ENCODE measurements at places on chromosomes 2 and 18. TPM values are rescaled to one million over a fixed set of nuclear protein-coding genes. Genes with fewer than 3 reads are reported as not detected.

The EN1 gene
- 2.8 TPM for total RNA-seq

The NEMP2 gene
- total RNA-seq: 6.9 TPM

The FEV gene
- total RNA-seq: not detected

The MARCO gene
- 0.59 TPM for total RNA-seq

The CNGA3 gene
- total RNA-seq: 7.1 TPM

The GCG gene
- total RNA-seq: not detected

The GAREM1 gene
- 12.3 TPM for total RNA-seq

The ITPRIPL1 gene
- 7.5 TPM for total RNA-seq

The EVA1A gene
- 2.2 TPM for total RNA-seq

The PLCD4 gene
- total RNA-seq: 9.0 TPM

DNA sequence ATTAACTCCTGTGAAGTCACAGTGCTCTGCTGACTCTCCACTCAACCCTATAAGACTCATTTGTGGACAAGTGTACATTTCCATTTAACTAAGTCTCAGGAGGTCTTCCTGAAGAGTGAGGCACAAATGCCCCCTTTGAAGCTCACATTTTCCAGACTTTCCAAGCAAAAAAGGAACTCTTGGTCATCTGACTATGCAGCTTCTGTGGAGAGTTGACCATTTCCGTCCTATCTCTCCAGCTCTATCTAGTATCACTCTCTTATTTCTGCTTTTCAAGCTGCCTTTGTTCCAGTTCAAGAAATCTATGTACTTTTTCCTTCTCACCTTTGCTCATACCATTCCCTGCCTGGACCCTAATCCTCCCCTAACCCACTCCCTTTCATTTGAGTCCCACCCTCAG is 77.0 kb downstream of the ANTXR1 start:
- no peaks in the 10 kb centered on the region for H3K4me1 ChIP-seq

DNA sequence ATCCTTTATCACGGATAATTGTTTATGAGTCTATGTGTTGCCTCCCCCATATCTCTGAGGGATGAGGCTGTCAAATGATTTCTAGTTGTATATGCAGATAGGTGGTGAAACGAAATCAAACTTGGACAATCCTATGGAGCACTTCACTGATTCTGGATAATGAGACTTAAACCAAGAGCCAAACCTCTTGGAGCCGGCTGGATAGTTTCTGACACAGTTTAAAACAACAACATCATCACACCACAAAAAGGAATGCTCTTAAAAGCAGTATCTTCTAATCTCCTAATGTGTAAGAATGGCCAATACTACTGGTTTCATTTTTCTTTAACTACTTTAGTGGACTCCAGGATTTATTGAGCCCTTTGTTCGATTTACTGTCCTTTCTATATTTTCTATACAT is 36.5 kb downstream of the SPHKAP start:
- DNase-seq: no peak
- H3K27me3 ChIP-seq: no peaks in the 10 kb centered on the region
- no peaks in the 10 kb centered on the region for H3K36me3 ChIP-seq
- H3K4me3 ChIP-seq: no peak overlapping the region
- no peak overlapping the region for H3K27ac ChIP-seq

DNA sequence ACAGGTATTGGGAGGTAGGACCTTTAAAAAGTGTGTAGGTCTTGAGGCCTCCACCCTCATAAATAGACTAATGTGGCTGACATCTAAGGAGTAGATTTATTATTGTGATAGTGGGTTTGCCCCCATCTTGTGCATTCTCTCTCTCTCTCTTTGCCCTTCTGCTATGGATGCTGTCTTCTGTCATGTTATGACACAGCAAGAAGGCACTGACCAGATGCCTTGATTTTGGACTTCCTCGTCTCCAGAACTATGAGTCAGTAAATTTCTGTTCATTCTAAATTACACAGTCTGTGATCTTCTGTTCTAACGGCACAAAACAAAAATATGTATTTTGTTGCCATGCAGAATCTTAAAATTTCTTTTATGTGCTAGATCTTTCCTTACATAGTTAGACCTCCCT is 66.9 kb downstream of the ATAD2B start:
- no peaks in the 10 kb centered on the region for H3K27me3 ChIP-seq
- no peak overlapping the region for H3K4me3 ChIP-seq
- no peak overlapping the region for H3K27ac ChIP-seq
- H3K36me3 ChIP-seq: peaks cover 6% of the 10 kb centered on the region
- no peak for DNase-seq

DNA sequence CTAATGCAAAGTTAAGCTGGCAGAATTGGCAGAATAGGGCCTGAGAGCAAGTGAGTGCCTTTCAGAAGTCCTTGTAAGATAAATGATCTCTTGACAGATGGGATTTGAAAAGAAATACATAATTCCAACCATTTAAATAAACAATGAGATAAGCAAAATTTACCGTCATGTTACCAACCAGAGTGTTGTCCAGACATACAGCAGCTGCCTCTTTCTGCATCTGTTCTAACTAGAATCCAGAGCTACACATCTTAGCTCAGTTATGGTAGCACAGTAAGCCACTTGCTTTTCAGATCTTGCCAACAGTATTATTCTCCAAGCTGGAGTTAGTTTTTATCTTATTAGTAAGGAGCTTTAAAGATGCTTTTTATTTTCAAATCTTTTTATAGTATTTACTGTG is 179.6 kb downstream of the BARD1 start:
- H3K4me3 ChIP-seq: no peak overlapping the region
- H3K4me1 ChIP-seq: no peaks in the 10 kb centered on the region
- H3K36me3 ChIP-seq: no peaks in the 10 kb centered on the region

DNA sequence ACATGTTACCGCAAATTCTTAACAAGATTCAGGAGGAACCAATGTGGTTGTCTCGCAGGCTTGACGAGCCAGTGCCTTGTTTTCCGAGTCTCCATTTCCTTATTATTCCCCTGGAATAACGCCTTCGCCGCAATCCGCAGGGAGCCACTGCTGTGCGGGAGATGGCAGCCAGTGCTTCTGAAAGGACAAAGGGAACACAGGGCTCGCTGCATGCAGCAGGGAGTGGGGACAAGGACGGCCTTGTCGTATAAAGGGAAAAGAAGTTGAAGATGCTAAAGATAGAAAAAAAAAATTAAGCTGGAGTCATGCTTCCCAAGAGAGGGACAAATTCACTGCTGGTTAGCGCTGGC is 221.4 kb downstream of the NDUFA10 start:
- DNase-seq: peak; percentile 82
- H3K4me3 ChIP-seq: no peak overlapping the region
- H3K27ac ChIP-seq: no peak overlapping the region
- no peaks in the 10 kb centered on the region for H3K36me3 ChIP-seq
- H3K27me3 ChIP-seq: no peaks in the 10 kb centered on the region
- H3K4me1 ChIP-seq: peaks cover 27% of the 10 kb centered on the region

DNA sequence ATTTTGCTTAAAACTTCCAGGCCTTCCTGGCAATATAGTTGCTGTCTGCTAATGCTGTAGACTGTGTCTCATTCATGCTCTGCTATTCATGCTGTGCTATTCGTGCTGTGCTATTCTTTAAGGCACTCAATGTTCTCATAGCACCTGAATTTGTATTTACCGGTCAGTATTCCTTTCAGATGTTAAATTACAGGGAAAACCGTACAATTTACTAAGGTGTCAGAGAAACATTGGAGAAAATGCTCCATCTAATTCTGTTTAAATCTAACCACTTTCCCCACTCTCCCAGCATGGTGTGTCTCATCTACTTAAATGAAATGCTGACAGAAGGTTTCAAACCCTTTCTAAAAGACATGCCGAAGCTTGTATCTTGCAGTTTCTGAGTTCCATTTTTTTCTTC is 25.0 kb downstream of the FAM171B start:
- no peaks in the 10 kb centered on the region for H3K27me3 ChIP-seq
- H3K4me3 ChIP-seq: no peak overlapping the region
- no peak overlapping the region for H3K27ac ChIP-seq
- no peaks in the 10 kb centered on the region for H3K36me3 ChIP-seq
- DNase-seq: no peak
- no peaks in the 10 kb centered on the region for H3K4me1 ChIP-seq

- H3K4me1 ChIP-seq: no peaks in the 10 kb centered on the region
- DNase-seq: no peak
- no peaks in the 10 kb centered on the region for H3K27me3 ChIP-seq
- no peak overlapping the region for H3K4me3 ChIP-seq
- H3K36me3 ChIP-seq: no peaks in the 10 kb centered on the region
- H3K27ac ChIP-seq: no peak overlapping the region
Measured at GRCh38 chr2:168519534-168520308, 63.6 kb downstream of the CERS6 start.

- DNase-seq: no peak
- no peak overlapping the region for H3K27ac ChIP-seq
- no peaks in the 10 kb centered on the region for H3K27me3 ChIP-seq
- H3K4me3 ChIP-seq: no peak overlapping the region
- no peaks in the 10 kb centered on the region for H3K36me3 ChIP-seq
Measured at GRCh38 chr2:187198136-187198535, 249.9 kb downstream of the CALCRL start.

DNA sequence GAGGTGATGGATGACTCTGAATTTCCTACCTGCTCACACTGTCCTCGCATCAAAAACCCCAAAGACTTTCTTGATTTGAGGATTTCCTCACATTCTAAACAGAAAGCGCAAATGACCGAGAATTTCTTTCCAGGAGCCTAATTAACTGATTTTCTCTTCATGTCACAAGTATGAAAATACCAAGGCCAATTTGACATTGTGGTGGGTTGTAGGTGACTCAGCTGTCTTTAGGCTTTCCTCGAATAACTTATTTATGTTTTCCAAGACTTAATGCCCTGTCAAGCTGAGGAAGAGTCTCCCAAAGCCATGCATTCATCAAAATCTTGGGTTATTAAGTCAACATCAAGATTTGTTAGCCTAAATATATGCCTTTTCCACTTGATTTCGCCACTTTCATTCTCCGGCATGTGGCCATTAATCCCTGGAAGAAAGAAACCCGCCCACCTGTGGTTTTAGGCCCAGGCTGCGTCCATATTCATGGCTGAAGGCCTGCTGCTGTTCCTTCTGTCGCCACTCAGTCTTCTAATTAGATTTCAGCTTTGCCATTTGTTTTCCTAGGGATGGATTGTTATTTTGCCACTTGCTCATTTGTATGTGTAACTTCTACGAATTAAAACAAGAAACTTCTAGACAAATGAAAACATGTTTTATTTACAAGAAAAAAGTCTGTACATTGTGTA is 84.9 kb downstream of the ST6GAL2 start:
- H3K27ac ChIP-seq: no peak overlapping the region
- no peak overlapping the region for H3K4me3 ChIP-seq
- no peaks in the 10 kb centered on the region for H3K4me1 ChIP-seq
- DNase-seq: no peak
- H3K27me3 ChIP-seq: no peaks in the 10 kb centered on the region
- no peaks in the 10 kb centered on the region for H3K36me3 ChIP-seq

GRCh38 chr2:74080346-74080745 is 67.4 kb downstream of the BOLA3 start:
- DNase-seq: no peak
- peaks cover 38% of the 10 kb centered on the region for H3K36me3 ChIP-seq
- peaks cover 3% of the 10 kb centered on the region for H3K4me1 ChIP-seq
- no peaks in the 10 kb centered on the region for H3K27me3 ChIP-seq

DNA sequence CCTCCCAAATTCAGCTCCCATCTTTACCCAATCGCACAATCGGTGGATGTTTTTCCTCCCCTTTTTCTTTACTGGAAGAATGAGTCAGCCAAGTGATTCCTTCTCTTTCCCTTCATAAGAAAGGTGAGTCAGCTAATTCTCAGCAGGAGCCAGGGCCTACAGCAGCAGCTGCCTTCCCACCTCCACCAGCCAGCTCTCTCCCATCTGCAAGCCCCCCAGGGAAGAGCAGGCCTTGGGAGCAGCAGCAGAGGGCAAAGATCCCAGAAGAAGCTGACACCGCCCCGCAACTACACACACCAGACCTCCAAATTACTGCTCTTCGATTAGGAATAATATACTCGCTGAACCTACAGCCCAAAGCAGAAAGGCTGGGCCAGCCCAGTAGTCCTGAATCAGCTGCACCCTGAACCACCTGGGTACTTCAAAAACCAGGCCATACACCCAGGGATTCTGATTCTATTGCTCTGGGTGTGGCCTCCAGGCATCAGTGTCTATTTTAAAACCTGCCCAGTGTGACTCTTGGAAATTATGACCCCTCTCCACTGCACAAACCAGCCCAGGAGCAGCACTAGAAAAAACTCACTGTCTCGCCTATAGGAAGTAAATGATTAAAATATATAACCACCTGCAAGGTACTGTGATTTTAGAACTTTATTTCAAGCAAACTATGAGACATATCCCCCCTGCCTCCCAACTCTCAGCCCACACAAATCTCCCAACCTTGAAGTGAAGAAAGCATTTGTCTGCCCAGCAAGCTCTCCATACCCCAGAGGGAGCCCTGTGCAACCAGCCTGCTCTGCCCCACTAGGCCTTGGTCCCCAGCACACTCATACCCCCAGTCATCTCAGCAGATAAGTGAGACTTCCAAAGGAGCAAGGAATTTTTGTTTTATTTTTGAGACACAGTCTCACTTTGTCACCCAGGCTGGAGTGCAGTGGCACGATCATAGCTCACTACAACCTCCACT is 7.3 kb downstream of the SFXN5 start:
- no peak overlapping the region for H3K4me3 ChIP-seq
- peaks cover 3% of the 10 kb centered on the region for H3K36me3 ChIP-seq
- DNase-seq: no peak
- H3K27me3 ChIP-seq: no peaks in the 10 kb centered on the region

GRCh38 chr2:124874219-124874618 is 849.1 kb downstream of the CNTNAP5 start:
- no peak overlapping the region for H3K4me3 ChIP-seq
- H3K4me1 ChIP-seq: no peaks in the 10 kb centered on the region
- DNase-seq: no peak
- no peaks in the 10 kb centered on the region for H3K36me3 ChIP-seq
- H3K27me3 ChIP-seq: no peaks in the 10 kb centered on the region
- H3K27ac ChIP-seq: no peak overlapping the region

All from spinal cord (tissue), 10 donors.